DND-41 (cell line): ENCODE measurements at places on chromosomes 2 and 18.

DNA sequence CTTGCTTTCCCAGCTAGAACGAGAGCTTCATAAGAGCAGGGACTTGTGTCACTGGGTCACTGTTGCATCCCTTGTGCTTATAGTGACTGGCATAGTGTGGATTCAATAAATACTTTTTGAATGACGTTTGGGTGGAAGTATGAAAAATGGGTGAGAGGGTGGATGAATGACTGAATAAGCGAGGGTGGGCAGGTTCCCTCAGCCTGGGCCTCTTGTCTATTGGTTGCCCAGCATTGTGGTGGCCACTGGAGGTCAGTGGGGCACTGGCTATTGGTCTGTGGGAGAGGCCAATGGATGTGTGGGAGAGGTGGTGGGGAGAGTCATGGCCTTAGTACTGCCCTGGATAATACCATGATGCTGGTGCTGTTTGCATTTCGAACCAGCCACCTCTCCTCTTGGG lies 93.8 kb upstream of the SKOR2 start:
- no peak overlapping the region for H3K4me3 ChIP-seq
- DNase-seq: no peak
- H3K36me3 ChIP-seq: no peaks in the 10 kb centered on the region
- no peaks in the 10 kb centered on the region for H3K4me1 ChIP-seq
- no peak overlapping the region for H3K27ac ChIP-seq
- no peaks in the 10 kb centered on the region for H3K27me3 ChIP-seq

GRCh38 chr18:31402026-31402373 lies 25.4 kb downstream of the DSG4 start:
- no peaks in the 10 kb centered on the region for H3K36me3 ChIP-seq
- H3K4me3 ChIP-seq: no peak overlapping the region
- no peak for DNase-seq
- no peaks in the 10 kb centered on the region for H3K27me3 ChIP-seq

DNA sequence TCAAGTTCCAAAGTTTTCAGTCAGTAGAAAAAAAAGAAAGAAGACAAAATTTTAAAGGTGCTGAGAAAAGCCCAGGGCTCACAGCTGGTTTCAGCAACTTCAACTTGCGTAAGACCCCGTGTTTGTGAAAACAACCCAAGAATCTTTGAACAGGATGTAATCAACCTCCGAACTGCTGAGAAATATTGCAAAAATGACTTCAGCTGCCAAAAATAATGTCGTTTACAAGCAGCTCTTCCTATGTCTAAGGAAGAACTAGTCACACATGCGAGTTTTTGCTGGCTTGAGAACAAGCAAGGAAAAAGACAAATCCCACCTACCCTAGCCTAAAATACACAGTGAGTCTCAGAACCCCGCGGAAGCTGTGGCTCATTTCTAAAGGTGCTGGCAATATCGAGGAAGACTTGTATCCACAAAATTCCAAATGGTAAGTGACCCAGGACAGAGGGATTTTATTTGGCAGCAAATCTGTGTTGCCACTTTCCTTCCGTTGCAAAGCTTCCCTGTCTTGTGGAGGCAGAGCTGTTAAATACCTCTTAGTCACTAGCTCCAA lies 59.8 kb upstream of the SLC8A1 start:
- no peaks in the 10 kb centered on the region for H3K36me3 ChIP-seq
- no peaks in the 10 kb centered on the region for H3K4me1 ChIP-seq

DNA sequence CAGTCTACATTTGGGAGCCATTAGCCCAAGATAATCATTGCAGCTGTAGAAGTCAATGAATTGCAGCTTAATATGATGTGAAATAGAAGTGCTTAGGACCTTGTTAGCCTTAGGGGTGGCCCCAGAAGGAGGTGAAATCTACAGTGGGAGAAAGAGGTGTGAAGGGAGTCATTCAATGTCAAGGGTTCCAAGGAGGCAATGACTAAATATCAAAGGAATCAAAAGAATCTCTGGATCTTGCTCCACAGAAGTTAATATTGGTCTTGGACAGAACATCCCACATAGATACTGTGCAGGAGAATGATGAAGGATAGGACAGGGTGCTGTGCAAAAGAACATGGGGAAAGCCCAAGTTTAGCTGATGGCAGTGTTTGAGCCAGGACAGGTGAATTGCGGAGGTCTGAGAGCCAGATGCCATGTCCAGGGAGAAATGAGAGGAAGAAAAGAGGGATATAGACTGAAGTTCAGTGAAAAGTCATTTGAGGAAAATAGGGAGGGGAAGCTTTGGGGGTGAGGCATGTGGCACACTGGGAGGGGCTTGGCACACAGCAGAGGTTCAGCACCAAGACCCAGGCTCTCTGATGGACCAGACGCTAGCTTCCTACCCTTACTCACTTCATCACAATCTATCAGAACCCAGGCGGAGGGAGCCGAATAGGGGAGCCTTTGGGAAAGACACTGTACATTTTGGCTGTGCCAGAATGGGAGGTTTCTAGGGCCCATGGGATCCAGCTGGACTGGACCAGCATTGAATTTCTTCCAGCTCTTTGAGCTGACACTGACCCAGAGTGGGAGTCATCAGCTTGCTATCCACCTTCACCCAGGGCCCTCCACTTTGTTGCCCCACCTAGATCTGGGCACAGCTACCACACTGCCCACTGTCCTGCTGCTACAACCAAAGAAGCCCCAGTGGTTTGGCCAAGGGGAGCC lies 2.2 kb downstream of the IL1F10 start:
- no peaks in the 10 kb centered on the region for H3K36me3 ChIP-seq
- H3K4me1 ChIP-seq: no peaks in the 10 kb centered on the region
- no peak for DNase-seq

DNA sequence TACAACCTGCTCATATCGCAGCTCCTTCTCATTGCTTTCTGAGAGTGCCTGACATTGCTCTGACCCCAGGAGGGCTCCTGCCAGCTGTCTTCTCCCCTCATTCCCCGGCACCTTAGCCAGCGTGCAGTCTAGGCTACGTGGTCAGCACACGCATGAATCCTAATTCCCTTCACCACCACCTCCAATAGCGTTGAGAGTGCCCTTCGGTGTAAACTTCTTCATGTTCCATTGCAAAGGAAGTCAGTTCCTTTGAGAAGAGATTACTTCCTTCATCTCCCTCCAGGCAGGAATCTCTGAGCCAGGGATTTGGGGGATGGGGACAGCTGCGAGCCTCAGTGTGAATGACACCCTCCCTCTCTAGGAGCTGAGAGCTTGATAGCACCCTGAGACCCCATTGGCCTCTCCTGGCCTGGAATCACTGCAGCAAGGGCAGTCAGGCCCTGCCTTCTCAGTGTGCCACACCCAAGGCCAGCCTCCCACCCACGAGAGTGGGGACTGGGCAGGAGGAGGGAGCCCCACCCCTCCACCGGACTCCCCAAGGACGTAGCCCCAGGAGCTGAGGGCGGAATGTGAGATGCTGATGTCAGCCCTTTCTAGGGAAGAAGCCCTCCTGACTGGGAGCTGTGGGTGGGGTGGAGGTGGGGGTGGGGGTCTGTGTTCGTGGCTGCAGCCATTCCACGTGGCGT lies 53.4 kb downstream of the SLC66A2 start:
- H3K4me1 ChIP-seq: no peaks in the 10 kb centered on the region
- no peak overlapping the region for H3K27ac ChIP-seq
- no peak overlapping the region for H3K4me3 ChIP-seq
- no peak for DNase-seq
- H3K36me3 ChIP-seq: peaks cover 26% of the 10 kb centered on the region
- H3K27me3 ChIP-seq: no peaks in the 10 kb centered on the region

DNA sequence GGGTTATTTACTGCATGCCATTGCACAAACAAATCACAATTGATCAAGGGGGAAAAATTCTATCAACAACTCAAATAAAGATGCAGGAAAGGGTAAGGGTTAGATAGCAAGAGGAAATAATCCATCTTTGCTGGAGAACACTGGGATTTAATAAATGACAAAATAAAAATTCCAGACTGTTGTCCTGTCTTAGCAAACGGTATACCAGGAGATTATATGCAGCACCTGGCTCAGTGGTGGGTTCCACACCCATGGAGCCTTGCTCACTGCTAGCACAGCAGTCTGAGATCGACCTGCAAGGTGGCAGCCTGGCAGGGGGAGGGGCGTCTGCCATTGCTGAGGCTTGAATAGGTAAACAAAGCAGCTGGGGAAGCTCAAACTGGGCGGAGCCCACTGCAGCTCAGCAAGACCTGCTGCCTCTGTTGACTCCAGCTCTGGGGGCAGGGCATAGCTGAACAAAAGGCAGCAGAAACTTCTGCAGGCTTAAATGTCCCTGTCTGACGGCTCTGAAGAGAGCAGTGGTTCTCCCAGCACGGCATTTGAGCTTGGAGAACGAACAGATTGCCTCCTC lies 296.5 kb upstream of the THSD7B start:
- H3K27ac ChIP-seq: no peak overlapping the region
- no peak for DNase-seq
- H3K4me1 ChIP-seq: no peaks in the 10 kb centered on the region
- H3K27me3 ChIP-seq: peaks cover 7% of the 10 kb centered on the region
- no peaks in the 10 kb centered on the region for H3K36me3 ChIP-seq

- DNase-seq: no peak
- H3K27me3 ChIP-seq: no peaks in the 10 kb centered on the region
- no peak overlapping the region for H3K4me3 ChIP-seq
Observed at GRCh38 chr18:12862874-12863482, 21.1 kb downstream of the PTPN2 start.

GRCh38 chr2:45750484-45750883 lies 99.0 kb downstream of the PRKCE start:
- H3K27ac ChIP-seq: no peak overlapping the region
- no peak overlapping the region for H3K4me3 ChIP-seq
- no peak for DNase-seq

DNA sequence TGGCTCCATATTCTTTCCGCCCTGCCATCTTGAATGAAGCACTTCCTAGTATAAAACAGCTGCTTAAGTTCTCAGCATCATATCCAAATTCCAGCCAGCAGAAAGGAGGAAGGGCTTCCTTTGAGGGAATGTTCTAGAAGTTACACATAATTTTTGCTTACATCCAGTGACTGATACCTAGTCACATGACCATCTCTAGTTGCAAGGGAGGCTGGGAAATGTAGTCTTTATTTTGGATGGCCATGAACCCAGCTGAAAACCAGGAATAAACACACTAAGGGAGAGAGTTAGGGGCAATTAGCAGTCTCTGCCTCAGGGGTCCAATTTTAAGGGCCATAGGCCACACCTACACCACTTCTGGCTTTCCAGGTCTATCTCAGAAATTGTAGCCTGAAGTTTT lies 57.8 kb upstream of the LMAN1 start:
- DNase-seq: no peak
- no peak overlapping the region for H3K4me3 ChIP-seq
- H3K27ac ChIP-seq: no peak overlapping the region
- peaks cover 4% of the 10 kb centered on the region for H3K27me3 ChIP-seq
- no peaks in the 10 kb centered on the region for H3K36me3 ChIP-seq
- H3K4me1 ChIP-seq: no peaks in the 10 kb centered on the region

- no peaks in the 10 kb centered on the region for H3K36me3 ChIP-seq
- H3K27ac ChIP-seq: no peak overlapping the region
- no peaks in the 10 kb centered on the region for H3K27me3 ChIP-seq
- DNase-seq: no peak
- H3K4me3 ChIP-seq: no peak overlapping the region
Observed at GRCh38 chr2:65281627-65282351, 54.2 kb downstream of the ACTR2 start.

DNA sequence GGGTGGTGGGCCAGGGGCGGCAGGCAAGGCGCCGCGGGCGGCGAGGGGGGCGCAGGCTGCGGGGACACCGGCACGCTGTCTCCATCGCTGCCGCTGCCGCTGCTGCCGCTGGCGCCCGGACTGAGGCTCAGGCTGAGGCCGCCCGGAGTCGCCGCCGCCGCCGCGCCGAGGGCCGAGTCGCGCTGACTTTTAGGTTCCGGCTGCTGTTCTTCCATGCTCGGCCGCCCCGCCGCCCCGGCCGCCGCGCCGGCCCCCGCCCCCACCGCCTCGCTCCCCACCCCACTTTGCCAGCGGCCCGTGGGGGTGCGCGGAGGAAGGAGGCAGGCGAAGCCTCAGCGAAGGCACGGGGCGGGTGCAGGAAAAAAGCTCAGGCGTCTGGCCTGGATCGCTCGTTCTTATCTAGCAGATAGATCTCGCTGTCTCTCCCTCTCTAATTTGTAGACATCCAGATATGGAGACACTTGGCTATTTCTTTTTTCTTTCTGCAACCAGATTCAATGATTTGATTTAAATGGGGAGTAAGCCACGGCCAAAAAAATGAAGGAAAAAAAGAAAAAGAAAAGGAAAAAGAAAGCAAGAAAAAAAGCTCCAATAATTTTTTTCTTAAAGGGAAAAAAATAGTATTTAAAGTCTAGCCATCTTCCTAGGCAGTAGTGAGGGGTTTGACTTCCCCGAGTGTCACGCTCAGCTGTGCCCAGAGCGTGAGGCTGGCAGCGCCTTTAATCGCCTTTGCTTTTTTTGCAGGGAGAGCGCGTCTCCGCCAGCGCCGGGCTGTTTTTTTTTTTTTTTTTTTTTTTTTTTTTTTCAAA lies at the start of gene EN1:
Gene EN1, minus strand, starts transcription at position 696 of the 809 bp plus-strand sequence. Its CDS starts 481 bp downstream, at position 215.
- H3K4me3 ChIP-seq: no peak within 1 kb of the TSS
- DNase-seq: no peak
- no peaks in the 10 kb centered on the region for H3K36me3 ChIP-seq
- H3K4me1 ChIP-seq: no peaks in the 10 kb centered on the region
- H3K27me3 ChIP-seq: no peaks in the 10 kb centered on the region

DNA sequence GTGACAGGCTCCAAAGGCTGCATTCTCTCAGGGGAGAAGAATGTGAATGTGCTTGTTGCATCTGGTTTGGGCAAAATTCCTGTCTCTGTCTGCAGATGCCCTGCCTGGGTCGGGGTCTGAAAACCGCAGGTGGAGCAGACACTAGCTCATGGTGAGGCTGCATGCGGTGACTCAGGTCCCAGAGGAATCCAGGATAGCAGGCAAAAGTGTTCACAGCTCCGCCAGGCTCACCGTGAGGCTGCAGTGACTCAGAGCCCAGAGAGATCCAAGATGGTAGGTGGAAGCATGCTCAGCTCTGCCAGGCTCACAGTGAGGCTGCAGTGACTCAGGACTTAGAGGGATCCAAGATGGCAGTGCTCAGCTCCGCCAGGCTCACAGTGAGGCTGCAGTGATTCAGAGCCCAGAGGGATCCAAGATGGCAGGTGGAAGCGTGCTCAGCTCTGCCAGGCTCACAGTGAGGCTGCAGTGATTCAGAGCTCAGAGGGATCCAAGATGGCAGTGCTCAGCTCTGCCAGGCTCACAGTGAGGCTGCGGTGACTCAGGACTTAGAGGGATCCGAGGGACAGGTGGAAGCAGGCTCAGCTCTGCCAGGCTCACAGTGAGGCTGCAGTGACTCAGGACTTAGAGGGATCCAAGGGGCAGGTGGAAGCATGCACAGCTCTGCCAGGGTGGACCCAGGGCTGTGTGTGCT lies 200.5 kb downstream of the ACKR3 start:
- H3K36me3 ChIP-seq: no peaks in the 10 kb centered on the region
- no peaks in the 10 kb centered on the region for H3K4me1 ChIP-seq
- no peaks in the 10 kb centered on the region for H3K27me3 ChIP-seq
- no peak overlapping the region for H3K27ac ChIP-seq
- DNase-seq: no peak
